Germinal center (tissue), 1 donor: ENCODE measurements at places on chromosomes 16 and 17.

DNA sequence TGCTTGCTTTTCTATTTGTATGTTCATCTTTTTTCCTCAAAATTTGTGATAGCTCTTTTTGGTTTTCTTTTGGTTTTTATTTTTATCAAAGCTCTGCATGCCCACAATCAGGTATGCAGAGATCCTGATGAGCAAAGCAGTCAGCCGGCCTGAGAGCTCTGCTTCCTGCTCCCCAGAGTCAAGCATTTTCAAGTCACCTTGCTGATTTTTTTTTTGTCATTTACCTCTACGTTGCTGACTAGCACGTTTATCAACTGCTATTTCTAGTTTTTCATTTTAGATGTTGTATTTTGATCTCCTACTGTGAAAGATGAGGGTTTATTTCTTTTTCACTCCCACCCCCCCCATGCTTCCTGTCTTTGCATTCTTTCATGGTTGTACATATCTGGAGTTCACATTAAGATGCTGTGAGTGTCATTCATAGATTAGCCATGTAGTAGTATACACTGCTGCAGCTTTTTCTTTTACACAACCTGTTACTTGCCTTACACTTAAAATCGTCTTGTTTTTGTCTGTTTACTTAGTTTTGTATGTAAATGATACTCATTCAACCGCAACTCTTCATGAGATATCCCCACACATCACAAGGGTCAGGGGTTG is 196.2 kb downstream of the LGALS9B start:
- DNase-seq: no peak

DNA sequence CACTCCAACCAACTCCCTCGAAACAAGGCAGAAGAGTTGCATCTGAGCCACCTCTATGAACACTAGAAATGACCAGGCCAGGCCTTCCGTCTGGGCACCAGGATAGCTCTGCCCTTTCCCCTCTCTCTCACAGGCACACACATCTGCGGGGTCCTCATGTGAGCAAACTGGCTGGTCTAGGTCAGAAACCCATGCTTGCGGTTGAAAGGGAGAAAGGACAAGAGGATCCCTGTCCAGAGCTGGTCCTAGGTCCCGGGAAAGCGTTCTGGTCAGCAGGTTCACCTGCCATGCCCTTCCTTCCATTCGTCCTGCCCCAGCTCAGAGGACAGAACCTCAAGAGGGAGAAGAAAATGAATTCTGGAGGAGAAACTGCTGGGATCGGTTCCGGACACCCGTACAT is 2.7 kb downstream of the MNT start:
- DNase-seq: no peak

- no peak for DNase-seq
These were observed 41.6 kb upstream of the IRX6 start for GRCh38 chr16:55282441-55282840.

DNA sequence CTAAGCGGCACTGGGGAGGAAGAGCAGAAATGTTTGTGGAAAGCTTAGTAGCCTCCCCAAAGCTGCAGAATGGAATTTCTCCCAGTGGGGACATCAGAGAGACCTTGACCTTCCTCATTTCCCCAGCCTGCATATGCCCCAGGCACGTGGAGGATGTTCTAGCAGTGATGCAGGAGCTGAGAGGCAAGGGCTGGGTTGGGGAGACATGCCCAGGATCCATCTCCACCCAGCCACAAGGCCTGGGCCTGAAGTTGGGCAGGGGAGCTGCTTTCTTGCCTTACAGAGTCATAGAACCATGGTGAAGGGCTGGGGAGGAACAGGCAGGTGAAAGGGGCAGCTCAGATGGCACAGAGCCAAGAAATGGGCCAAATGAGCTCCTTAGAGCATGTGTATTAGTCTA is 104.0 kb downstream of the TMEM132E start:
- no peak for DNase-seq

- DNase-seq: no peak
These were observed 21.0 kb downstream of the COQ7 start for GRCh38 chr16:19088341-19088916.

- DNase-seq: no peak
These were observed 67.8 kb downstream of the ADCY9 start for GRCh38 chr16:4048481-4048880.

GRCh38 chr17:60333628-60334031 is 58.3 kb downstream of the USP32 start:
- DNase-seq: no peak

DNA sequence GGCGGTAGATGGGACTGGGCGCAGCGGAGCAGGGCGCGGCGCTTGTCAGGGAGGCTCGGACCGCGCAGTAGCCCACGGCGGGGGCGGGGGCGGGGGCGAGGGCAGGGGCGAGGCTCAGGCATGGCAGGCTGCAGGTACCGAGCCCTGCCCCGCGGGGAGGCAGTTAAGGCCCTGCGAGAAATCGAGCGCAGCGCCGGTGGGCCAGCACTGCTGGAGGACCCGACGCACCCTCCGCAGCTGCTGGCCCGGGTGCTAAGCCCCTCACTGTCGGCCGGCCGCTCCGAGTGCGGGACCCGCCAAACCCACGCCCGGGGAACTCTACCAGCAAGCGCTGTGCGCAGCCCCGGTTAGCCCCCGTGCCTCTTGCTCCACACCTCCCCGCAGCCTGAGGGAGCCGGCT is 90.2 kb upstream of the RPL38 start:
- DNase-seq: no peak

- DNase-seq: no peak
These were observed 27.2 kb downstream of the HASPIN start for GRCh38 chr17:3750926-3751325.

DNA sequence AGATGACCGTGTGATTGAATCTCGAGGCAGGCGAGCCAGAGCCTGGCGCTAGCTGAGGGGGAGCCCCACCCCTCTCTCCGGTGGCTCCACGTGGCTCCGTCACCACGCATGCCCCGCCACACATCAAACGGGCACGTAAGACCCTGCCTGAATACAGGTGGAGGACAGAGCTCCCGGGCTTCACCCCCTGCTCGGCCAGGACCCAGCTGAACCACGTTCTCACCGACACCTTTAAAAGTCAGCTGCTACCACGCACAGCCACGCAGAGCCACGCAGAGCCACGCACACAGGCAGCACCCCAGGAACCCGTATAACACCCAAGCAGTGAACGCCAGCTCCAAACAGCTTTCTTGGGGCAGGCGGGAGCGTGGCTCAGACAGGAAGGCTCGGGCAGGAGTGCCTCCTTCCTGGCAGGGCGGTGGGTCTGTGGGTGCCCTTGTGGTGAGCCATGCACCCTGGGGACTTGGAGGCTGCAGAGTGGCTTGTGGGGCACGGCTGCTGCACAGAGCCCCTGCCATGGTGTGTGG is 4.4 kb downstream of the TMEM204 start:
- no peak for DNase-seq

- no peak for DNase-seq
These were observed 12.4 kb upstream of the ITGA3 start for GRCh38 chr17:50043290-50044148.

DNA sequence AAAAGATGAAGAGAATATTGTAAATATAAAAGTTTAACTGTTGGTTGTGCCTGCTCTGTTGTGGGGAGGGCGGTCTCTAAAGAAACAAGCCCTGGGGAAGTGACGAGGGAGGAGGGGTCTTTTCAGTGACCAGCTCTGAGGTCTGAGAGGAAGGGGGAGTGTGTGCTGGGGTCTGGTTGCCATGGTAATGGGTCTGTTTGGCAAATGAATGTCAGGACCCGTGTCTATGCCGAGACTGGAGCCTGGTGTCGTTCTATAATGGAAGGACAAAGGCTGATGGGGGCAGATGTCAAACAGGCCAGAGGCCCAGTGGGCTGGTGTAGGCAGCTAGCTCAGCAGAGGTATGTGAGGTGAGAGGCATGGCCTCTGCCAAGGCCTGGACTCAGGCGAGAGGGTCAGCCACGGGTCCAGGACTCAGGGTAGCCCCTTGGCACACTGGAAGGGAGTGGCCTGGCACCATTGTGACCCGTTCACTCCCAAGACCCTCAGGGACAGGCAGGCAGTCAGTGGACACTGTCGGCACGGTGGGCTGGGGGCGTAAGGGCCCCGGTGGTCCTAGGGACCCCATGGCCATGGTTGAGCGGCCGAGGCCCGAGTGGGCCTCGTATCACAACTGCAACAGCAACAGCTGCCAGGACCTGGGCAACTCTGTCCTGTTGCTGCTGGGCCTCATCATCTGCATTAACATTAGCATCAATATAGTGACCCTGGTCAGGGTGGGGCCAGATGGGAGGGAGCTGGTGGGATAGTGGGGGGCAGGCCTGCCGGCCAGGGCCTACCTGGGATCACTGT is at the start of gene SPEM1:
Gene SPEM1 (plus strand): TSS at position 506 of the 792 bp plus-strand sequence. CDS start 61 bp downstream, at position 567.
- no peak for DNase-seq

DNA sequence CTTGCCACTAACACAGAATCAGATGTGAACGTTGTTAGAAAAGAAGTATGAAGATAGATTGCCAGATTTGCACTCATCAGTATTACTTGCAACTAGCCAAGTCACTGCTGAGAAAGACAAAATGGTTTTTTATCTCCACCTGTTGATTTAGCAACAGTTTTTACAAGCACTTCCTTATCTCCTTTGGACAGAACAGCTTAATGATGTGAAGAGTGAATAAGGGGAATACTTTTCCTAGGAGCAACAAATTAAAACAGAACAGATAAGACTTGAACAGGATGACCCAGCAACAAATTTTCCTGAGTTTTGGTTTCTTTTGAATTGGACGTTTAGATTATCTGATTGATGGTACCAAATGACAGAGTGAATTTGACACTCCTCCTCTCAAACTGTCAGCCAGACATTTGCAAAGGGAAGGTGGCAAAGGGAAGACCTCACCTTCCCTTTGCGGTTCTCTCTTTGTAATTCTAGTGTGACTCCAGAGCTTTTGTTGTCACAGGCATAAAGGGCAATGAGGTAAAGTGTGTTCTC is 130.6 kb downstream of the NLK start:
- DNase-seq: no peak

- no peak for DNase-seq
These were observed 42.1 kb downstream of the NOG start for GRCh38 chr17:56635641-56636040.

DNA sequence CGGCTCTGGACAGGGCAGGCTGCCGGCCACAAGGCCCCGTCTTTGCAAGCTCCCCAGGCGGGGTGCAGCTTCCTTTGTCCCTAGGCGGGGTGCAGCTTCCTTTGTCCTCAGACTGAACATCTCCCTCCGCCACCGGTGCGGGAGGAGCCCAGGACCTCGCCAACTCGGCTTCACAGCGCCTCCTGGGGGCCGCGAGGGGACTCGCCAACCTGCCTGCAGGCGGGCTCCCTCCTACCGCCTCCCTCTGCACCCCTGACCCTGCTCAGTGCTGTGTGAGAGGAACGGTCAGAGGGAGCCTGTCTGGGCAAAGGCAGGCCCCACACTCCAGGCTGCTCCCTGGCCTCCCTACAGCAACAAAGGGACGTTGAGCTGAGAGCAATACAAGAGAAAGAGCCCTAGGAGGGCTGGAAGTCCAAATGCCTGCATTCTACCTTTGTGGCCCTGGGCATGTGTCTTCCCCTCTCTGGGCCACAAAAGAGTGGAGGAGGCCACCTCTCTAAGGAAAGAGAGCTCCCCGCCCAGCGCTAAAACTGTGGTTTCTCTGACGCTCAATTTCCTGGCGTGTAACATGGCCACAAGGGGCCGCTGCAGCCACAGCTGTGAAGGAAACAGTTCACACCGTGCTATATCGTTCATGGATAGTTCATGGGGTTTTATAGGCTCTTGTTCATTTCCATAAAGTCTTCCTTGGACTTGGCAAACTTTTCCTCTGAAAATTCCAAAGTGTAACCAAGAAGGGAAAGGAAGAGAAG is 20.9 kb upstream of the KRT19 start:
- peak; percentile 79 for DNase-seq

GRCh38 chr16:65579050-65579449 is 457.2 kb upstream of the CDH11 start:
- no peak for DNase-seq

DNA sequence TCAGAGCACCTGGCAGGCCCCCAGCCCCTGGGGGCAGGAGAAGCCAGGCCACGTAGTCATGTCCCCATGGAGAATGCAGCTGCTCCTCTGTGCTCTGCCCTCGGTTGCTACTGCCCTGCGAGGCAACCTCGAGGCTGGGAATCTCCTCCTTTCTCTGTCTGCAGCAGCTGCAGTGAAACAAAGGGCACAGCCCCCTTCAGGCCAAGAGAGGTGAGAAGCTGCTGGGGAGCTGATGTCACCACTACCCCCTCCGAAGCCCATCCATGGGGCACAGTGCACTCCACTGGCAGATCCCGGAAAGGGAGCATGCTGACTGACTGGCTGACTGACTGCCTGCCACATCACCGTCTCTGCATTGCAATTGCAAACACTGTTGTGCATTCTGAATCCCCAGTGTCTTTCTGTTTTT is 103.7 kb downstream of the GRIN2A start:
- DNase-seq: no peak

DNA sequence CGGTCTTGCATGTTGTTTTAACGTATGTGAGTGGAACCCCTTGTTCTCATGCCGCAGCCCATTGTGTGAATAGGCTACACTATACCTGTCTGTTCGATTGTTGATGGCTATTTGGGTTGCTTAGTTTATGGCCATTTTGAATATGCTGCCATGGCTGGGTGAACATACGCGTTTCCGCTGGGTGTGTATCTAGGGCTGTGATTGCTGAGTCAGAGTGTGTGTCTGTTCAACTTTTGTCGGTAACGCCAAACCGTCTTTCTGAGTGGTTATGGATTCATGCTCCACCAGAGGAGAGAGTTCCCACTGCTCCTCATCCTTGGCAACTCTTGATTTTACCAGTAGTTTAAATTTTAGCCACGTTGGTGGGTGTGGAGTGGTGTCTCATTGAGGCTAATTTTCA is 77.0 kb downstream of the METRNL start:
- DNase-seq: no peak

GRCh38 chr17:14352136-14352535 is 51.3 kb downstream of the HS3ST3B1 start:
- DNase-seq: no peak

GRCh38 chr16:13322336-13322735 is 420.9 kb downstream of the SHISA9 start:
- DNase-seq: no peak

- DNase-seq: no peak
These were observed 53.1 kb downstream of the MRC2 start for GRCh38 chr17:62680541-62681052.

DNA sequence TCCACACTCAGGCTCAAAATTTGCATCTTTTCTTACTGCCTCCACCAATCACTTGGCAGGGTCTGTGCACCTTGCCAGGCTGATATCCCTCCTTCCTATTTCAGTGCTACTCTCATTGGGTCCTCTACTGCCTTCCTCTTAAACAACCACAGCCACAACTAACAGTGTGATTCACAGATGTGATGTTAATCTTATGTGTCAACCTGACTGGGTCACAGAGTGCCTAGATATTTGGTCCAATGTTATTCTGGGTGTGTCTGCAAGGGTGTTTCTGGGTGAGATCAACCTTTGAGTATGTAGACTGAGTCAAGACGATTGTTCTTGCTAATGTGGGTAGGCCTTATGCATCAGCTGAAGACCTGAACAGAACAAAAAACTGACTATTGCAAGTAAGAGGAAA is 51.3 kb upstream of the IRX6 start:
- DNase-seq: no peak

GRCh38 chr17:45640141-45640850 is 143.8 kb upstream of the CRHR1 start:
- DNase-seq: peak; percentile 65

GRCh38 chr17:10022416-10022815 is 117.3 kb upstream of the RCVRN start:
- no peak for DNase-seq
